Fibroblast of skin of left biceps (primary cell): ENCODE measurements at places on chromosomes 4 and X.

DNA sequence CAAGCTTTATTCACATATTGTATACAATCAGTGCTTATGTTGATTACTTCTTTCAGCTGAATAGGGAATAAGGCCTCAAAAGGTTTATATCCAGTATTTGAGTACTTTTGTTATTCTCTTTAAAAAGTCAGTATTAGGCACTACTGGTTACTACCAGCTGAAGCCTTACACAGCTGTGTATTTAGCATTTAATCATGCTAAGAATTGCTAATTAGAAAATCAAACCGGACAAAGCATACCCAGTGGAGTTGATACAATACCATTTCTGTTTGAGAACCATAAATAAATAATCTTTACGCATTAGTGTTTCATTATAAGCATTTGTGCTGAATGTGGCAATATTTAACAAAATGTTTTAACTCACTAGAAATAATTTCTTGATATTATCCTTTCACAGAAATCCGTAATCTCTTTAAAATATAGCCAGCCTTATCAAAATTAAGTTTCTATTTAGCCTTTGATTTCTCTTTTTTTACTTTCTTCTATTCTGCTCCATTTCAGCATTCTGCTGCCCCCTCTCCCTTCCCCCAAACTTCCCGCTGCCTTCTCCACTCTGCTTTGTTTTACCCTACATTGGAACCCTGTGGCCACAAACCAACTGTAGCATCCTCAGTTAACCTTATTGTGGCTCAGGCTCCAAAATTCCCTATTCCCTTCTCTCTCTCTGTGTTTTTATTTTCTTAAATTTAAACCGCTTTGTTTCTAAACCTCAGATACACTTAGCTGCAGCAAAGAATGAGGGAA, 37.8 kb downstream of the UGT8 start:
- no peak for DNase-seq

DNA sequence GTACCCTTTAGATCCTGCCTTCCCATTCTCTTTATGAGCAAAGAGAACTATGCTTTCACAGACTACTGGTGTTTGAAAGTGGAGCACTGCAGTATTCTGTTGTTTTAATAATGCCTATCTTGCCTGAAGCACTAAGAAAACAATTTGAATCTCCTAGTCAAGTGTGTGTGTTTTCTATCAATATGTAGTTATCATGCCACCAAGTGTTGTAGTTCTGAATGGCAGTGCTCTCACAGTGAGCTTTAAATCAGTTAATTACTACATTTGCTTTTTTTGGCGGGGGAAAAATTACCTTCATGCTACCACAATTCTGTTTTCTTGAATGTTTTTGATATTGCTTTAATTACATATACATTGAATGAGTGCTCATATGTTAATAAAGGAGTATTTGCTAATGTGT, 143.6 kb upstream of the FAM47A start:
- no peak for DNase-seq

GRCh38 chr4:100041646-100042045, 91.6 kb upstream of the H2AZ1 start:
- no peak for DNase-seq

DNA sequence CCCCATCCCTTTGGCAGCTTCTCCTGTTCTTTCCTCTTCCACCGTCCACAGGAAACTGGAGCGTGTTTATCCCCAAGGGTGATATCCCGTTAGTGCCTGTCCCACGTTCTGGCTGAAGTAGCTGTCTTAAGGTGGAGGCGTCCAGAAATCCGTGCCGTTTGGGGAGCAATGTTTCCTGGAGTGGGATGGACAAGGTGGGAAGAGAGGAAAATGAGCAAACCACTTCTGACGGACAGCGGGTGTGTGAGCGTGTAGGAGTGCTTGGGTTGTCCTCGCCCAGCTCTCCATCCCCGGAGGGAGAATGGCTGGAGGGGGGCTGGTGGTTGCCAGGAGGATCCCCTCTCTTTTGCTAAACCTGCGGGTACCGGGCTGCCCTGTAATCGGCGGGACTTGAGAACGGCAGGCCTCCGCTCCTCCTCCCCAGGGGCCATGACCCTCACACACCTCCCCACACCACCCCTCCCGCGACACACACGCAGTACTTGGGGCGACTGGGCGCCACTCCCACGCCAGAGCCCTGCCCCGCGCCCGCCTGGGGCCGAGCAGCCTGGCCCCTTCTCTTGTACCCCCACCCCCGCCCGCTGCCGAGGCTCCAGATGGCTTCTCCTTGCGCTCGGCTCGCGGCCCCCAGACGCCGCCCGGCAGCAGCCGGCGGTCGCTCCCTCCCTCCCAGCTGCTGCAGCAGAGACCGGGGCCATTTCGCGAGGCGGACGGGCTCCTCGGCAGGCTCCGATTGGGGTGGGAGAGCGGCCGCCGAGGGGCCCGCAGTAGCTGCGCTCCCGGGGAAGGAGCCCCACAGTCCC, 13.9 kb upstream of the PRDM8 start:
- DNase-seq, result no peak

- DNase-seq, result no peak
Observed at GRCh38 chr4:25310066-25310802, 2.3 kb upstream of the ZCCHC4 start.

DNA sequence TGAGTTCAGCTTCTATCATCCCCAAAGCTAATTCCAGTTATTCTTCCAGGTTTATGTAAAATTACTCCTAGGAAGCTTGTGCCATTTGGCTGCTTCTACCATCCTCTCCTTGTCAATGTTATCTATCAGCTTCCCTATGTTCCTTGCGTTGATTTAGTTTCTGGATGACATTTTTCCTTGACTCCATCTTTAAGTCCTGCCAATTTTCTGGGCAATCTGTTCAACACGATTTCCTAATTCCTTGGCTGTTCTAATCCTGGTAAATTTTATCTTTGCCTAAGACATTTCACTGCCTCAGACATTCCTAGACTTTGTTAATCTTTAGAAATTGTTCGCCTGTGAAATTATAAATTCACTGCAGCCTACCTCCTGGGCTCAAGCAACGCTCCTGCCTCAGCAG, 125.1 kb downstream of the PDS5A start:
- no peak for DNase-seq

GRCh38 chr4:83150653-83151330, 36.3 kb upstream of the PLAC8 start:
- DNase-seq, result no peak

DNA sequence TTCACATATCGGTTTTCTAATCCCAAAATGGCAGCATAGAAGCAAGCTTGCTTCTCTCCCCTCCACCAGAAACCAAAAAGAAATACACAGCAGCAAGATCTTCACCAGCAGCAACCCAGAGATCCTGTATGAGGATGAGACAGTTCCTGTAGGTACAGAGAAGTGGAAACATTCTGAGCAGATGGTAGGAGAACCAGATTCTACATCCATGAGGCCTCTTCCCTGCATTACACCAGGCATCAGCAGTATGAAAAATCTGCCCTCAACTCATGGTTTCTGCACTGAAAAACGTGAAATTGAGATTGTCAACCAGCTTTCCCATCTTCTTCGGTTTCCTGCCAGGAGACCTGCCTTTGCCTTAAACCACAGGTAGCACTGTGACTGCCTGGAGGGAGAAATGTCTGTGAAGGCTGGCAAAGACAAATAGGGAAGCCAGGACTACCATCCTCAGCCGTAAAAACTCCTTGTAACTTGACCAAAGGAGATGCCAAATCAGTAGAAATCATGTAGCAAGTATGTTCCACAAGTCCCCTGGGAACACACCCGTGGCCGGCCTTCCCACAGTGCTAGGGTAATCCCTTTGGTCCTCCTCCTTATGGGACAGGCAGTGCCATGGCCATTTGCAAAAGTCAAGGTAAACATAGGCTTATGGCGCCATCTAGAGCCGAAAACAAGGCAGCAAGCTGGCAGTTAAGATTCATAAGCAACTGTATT, 24.0 kb upstream of the MTHFD2L start:
- peak; percentile 71 for DNase-seq

DNA sequence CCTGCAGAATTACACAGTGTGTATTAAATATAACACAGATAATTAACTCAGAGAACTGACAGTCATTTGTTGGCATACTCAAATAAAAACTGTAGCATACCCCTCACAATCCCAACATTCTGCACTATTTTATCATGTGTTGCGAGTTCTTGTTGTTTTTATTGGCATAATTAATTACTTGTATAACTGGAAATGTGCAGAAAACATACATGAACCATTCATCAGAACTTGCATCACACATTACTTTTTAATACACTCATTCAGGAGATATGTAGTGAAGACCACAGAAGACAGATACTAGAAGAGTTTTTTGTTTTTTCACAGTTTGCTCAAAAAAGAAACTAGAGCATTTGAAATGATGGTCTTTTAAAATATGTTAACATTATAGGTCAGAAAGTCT, 74.6 kb upstream of the NEIL3 start:
- peak; percentile 78 for DNase-seq

GRCh38 chr4:153375303-153375702, 30.8 kb downstream of the MND1 start:
- no peak for DNase-seq

DNA sequence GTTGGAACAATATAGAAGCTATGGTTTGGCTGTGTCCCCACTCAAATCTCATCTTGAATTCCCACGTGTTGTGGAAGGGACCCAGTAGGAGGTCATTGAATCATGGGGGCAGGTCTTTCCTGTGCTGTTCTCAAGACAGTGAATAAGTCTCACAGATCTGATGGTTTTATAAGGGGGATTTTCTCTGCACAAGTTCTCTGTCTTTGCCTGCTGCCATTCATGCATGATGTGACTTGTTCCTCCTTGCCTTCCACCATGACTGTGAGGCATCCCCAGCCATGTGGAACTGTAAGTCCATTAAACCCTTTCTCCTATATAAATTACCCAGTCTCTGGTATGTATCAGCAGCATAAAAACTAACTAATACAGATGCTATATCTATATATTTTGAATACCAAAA, 135.2 kb upstream of the EDNRA start:
- DNase-seq, result no peak

- DNase-seq, result peak; percentile 83
Observed at GRCh38 chr4:122012735-122013134, 60.9 kb upstream of the TRPC3 start.

GRCh38 chrX:139058831-139059495, 347.4 kb upstream of the FGF13 start:
- DNase-seq, result no peak

GRCh38 chr4:174882317-174882992, 35.7 kb upstream of the ADAM29 start:
- DNase-seq, result no peak

GRCh38 chr4:41214136-41214824, at the start of gene APBB2:
Gene APBB2 (minus strand): TSS chr4:41214542. CDS start chr4:41033254, 181,288 bp downstream.
- DNase-seq, result peak; percentile 95

DNA sequence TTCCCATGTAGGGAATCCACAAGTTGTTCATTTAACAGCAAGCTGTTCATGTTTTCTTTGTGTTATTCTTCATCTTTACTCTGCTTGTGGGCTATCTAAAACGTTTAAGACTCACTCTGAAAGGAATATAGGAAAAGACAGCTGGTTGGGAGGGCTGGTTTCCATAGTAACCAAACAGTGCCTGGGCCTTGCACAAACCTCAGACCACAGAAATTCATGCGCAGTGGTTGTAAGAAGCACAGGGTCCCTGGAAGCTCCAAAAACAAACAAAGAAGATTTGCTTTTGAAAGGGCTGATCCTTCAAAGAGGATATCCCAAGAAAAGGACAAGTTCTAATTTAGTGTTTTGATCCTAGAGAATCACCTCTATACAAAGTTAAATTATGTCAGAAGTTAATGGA, 7.8 kb downstream of the SERTM2 start:
- peak; percentile 36 for DNase-seq

DNA sequence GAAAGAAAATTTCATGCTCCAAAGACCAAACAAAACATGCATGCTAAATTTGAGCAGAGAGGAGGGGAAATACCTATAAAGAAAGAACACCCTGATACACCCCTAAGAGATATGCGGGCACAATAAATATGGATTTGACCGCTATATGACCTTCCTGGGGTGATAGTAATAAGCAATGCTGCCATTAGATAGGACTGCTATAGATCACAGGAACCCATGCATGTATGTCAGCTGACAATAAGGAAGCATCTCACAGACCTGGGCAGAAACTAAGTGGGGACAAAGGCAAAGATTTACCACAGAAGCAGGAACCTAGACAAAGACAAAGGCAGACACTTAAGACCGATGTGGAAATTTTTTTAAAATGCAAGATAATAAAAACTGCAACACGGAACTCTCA, 21.3 kb downstream of the ZNF721 start:
- no peak for DNase-seq

GRCh38 chrX:2517055-2517454, 16.3 kb upstream of the DHRSX start:
- no peak for DNase-seq

GRCh38 chr4:11042760-11043159, 358.2 kb upstream of the CLNK start:
- no peak for DNase-seq

DNA sequence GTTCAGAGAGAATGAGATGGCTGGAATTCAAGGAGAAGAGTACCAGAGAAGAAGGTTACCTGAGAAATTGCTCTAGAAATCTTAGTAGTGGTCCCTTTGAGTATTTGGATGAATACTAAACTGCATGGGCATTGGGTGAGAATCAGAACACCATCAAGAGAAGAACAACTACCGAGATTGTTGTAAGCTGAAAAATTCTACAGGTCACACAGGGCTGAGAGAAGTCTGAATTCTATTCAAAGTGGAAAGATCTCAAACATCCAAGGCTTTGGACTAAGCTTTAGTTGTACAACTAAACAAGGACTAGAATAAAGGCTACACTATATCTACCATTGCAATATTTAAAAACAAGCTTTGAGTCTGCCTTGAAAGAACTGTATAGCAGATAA, 40.8 kb downstream of the LRBA start:
- no peak for DNase-seq

GRCh38 chrX:15916704-15917084, 62.1 kb upstream of the AP1S2 start:
- no peak for DNase-seq

GRCh38 chrX:18354369-18355223, at the start of gene SCML2:
Gene SCML2 (minus strand): TSS chrX:18354688. CDS start chrX:18334071, 20,617 bp downstream.
- no peak for DNase-seq

DNA sequence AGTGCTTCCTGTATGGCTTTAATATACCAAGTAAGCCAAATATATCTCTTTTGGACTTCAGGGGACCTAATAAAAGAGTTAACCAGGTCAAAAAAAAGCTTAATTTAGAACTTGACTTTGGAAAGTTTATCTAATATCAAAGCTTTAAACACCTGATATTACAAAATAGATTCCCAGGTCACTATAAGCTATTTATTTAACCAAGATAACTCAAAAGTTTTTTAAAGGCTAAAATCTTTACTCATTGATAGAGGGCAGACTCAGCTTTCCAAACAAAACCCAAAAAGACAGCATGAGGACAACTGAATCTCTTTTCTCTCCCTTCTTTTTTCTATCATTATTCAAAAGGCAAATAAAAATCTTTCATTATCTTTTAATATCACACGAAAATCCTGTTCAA, 19.5 kb downstream of the NUDT11 start:
- DNase-seq, result no peak

GRCh38 chr4:98539741-98540140, 118.7 kb downstream of the TSPAN5 start:
- no peak for DNase-seq

- no peak for DNase-seq
Observed at GRCh38 chr4:69025191-69025998, 70.9 kb upstream of the UGT2B7 start.

- no peak for DNase-seq
Observed at GRCh38 chr4:78205591-78205990, 148.5 kb downstream of the FRAS1 start.
